ENCODE measurements at places on chromosomes 4 and X. TPM values are rescaled to one million over a fixed set of nuclear protein-coding genes. Genes with fewer than 3 reads are reported as not detected.

GRCh38 chrX:139563251-139563650, 32.7 kb downstream of the F9 start:
- no peak for DNase-seq

- no peak for DNase-seq
Measured at GRCh38 chrX:123464709-123465108, 268.1 kb downstream of the THOC2 start.

DNA sequence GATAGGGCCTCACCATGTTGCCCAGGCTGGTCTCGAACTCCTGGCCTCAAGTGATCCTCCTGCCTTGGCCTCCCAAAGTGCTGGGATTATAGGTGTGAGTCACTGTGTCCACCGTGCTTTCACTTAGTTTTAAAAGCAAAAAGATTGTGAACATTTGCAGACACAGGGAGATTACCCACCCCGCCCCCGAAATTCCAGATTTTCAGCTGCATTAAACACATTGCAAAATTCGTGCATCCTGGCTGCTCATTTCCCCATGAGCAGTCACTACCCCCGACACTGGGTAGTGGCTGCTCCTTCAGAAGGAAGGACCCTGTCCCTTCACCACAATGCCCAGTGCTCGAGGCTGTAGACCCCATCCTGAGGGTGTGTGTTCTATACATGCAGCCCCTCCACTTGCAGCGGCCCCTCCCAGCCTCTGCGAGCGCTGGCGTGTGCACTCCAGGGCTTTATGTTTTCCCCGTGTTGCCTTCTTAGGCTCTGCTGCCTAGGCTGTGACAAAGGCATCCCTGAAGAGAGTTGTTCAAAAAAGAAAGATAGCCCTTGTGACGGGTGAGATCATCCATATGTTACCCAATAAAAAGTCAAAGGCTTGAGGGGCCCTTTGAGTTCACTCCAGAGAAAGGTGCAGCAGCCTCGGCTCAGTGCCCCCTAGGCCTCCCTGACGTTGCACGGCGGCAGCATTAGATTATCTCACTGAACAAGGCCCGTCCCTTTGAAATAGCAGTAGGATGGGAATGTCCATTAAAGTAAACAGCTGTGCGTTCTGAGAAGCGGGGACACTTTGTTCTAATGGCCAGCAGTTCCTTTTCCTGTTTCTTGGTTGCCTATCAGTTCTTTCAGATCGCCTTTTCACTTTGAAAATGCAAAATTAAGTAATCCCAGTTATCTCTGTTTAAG, 71.6 kb downstream of the SHROOM2 start:
- DNase-seq = no peak

- DNase-seq = no peak
Measured at GRCh38 chrX:9280831-9281230, 184.0 kb upstream of the TBL1X start.

DNA sequence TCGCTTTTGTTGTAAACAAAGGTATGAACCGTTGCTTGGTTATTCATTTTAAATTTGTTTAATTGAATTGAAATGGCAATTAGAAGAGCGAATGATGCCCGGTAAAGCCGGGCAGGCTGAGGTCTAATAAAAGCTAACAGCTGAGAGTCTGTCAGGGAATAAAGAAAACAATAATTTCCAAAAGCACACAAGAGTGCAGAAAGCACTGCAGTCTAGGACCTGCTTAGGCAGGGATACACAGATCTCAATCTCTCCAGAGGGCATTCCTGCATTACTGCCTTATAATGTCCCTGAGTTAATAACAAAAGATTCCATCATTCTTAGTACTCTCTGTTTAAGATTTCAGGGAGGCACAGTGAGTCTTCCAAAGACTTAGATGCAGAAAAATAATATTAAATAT, 27.6 kb upstream of the EMCN start:
- DNase-seq = no peak

- DNase-seq = no peak
Measured at GRCh38 chr4:61824454-61824853, 624.3 kb downstream of the ADGRL3 start.

GRCh38 chr4:102449751-102450352, 51.3 kb upstream of the NFKB1 start:
- no peak for DNase-seq

SLC2A9 gene
- 2.4 TPM for total RNA-seq
